Tongue (tissue), 3 donors: ENCODE measurements at places on chromosomes 1 and 21. TPM values are rescaled to one million over a fixed set of nuclear protein-coding genes. Genes with fewer than 3 reads are reported as not detected.

The DIO1 gene
- not detected for total RNA-seq

The ITLN2 gene
- total RNA-seq = not detected

The CDC14A gene
- 12.8 TPM for total RNA-seq

The RPTN gene
- total RNA-seq = not detected

The ATP6V1G3 gene
- not detected for total RNA-seq

The GSTM5 gene
- total RNA-seq = 4.4 TPM

The TMEM125 gene
- 0.92 TPM for total RNA-seq

The KRTAP22-1 gene
- not detected for total RNA-seq

The SPRR3 gene
- 58.0 TPM for total RNA-seq

The NKAIN1 gene
- 0.51 TPM for total RNA-seq

GRCh38 chr1:99534638-99534930 lies 111.3 kb upstream of the PALMD start:
- no peak for DNase-seq

DNA sequence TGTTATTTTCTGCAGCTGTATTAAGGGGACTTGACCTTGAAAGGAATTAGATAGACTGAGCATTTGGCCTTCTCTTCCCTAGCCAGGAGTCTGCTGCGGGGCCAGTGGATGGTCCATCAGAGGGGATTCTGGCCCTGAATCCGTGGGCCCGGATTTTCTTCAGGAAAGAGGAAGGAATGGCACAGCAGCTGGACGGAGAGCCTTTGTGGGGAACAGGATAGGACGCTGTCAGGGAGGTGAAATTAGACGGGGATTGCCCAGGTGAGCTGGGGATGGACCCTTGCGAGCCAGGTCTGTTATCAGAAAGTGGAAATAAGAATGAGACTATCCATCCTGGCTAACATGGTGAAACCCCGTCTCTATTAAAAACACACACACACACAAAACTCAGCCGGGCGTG lies 1.7 kb upstream of the C2CD2 start:
- no peak for DNase-seq

DNA sequence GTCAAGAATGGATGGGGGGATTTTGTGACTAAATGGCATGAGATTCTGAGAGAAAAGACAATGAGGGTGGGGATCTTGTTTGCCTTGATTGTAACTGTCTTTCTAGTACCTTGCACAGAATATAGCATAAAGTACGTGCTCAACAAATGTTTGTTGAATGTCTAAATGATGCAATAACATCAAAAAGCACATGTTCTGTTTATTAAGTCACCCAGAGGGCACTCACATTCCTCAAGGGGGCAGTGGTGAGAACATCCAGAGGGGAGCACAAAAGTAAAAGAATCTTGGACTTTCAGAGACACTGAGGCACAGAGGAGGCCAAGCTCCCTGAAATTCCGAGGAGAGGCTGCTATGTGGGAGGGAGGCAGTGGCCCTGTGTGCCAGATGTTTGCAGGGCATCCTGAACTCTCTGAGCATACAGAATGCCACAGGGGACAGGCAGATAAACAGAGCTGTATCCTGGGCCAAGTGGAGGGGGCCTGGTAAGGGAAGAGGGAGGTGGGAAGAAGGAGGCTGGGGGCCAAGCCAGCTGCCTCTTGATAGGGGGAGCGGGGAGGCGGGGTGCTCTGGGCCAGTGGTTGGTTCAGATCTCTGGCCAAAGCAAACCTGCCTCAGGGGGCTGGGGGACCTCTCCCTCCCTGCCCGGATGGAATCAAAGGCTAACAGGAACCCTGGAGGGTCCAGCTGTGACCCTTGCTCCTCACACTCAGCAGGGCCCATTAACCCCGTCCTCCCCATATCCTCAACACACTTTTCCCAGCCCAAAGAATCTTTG lies 6.5 kb upstream of the ATP1A2 start:
- DNase-seq = peak; percentile 73

DNA sequence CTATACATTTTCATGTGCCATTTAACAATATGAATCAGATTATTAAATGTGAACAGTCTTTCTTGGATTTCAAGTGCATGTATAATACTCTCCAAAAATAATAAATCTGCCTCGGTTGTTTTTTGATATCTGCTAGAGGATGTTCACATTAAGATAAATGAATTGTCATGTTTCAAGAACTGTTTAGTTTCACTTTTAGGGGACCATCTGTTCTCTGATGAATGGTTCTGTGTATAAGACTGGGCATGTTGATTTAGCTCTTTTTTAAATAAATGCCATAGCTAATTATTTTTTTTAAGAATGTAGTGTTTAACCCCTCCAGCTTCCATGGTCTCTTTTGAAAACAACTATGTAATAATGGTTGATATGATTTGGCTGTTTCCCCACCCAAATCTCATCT lies 1245.1 kb upstream of the ADGRL4 start:
- no peak for DNase-seq

- DNase-seq = no peak
Measured at GRCh38 chr1:114753143-114753542, 4.6 kb downstream of the CSDE1 start.

DNA sequence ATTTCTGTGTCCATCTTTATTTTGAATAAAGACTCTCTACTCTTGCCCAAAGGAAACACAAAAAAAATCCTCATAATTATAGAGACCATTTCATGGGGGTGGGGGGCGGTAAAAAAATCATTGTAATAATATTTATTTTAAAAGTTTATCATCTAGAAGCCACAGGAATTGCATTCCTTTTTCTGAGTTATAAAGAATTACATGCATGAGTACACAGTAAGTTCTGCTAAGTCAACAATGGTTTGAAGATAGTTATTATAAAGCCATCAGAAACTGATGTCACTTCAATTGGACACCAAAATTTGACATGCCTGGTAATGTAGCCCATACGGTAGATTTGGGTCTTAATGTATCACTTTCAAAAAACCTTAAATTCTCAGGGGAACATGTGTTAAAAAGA lies 478.1 kb upstream of the NR5A2 start:
- DNase-seq = no peak

DNA sequence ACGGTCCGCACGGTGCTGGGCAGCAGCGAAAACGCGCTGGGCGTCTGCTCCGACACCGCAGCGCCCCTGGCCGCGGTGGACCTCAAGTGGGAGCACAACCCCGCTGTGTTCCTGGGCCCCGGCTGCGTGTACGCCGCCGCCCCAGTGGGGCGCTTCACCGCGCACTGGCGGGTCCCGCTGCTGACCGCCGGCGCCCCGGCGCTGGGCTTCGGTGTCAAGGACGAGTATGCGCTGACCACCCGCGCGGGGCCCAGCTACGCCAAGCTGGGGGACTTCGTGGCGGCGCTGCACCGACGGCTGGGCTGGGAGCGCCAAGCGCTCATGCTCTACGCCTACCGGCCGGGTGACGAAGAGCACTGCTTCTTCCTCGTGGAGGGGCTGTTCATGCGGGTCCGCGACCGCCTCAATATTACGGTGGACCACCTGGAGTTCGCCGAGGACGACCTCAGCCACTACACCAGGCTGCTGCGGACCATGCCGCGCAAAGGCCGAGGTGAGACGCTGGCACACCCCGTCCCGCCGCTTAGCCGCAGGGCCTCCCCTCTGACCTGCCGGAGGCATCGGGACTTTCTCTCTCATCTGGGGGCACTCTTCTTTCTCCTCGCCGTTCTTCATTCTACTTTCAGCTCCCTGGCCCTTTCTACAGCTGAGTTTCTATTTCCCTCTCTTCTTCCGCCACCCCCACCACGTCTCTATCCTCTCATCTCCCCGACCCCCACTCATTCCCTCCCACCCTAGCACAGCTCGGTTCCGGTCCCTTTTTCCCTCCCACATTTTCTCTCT lies 1.0 kb downstream of the NPR1 start:
- no peak for DNase-seq

DNA sequence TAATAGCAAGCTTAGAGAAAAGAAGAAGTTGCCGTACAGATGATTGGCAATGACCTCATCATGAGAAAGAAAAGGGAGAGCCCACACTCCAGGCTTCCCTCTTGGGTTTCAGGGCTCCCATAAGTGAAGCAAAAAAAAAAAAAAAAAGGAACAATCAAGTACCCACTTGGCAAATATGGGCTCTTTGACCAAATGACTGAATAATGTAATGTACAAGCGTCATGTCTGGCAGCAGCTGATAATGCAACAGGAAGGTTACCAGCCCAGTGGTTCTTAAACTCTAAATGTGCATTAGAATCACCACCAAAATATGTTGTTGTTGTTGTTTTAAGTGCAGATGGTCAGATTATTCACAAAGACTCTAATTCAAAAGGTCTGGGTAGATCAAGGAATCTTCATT lies 13.5 kb downstream of the TNFSF4 start:
- DNase-seq = no peak

- no peak for DNase-seq
Measured at GRCh38 chr1:228434689-228435088, 18.0 kb upstream of the TRIM17 start.

- DNase-seq = no peak
Measured at GRCh38 chr1:200429221-200429751, 19.4 kb upstream of the ZNF281 start.

GRCh38 chr1:226652613-226653012 lies 86.5 kb downstream of the ITPKB start:
- no peak for DNase-seq

GRCh38 chr21:19807201-19807600 lies 1191.0 kb upstream of the NCAM2 start:
- no peak for DNase-seq

DNA sequence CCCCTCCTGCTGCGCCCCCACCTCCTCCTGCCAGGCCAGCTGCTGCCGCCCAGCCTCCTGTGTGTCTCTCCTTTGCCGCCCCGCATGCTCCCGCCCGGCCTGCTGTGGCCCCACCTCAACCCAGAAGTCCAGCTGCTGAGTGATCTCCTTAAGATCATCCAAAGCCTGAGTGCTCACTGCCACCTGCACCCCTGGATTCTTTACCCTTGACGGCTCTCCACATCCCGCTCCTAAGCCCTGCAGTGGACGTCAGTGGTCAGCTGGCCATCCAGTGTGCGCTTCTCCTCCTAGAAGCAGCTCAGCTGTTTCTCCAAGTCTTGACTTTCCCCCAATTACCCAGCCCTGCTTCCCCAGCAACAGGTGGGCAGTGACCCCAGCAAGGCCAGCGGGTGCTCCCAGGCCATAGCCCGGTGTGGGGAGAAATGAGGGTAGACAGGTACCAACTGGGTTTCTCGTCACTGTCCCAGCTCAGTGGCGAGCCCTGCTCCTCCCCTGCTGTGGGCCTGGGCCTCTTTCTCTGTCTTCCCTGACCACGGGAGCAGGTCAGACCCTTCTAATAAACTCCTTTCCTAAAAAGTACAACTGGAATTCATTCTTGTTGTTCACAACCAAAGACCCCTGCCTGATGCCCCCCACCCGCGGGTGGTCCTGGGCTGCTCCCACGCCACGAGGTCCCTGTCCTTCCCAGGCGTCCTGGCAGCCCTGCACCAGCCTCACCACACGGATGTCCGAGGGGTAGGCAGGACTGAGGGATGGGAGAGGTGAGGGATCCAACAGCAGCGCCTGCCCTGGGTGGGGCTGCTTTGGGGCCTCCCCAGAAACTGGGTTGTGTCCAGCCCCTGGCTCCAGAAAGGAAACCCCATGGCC lies 1.4 kb downstream of the KRTAP10-7 start:
- DNase-seq = no peak

DNA sequence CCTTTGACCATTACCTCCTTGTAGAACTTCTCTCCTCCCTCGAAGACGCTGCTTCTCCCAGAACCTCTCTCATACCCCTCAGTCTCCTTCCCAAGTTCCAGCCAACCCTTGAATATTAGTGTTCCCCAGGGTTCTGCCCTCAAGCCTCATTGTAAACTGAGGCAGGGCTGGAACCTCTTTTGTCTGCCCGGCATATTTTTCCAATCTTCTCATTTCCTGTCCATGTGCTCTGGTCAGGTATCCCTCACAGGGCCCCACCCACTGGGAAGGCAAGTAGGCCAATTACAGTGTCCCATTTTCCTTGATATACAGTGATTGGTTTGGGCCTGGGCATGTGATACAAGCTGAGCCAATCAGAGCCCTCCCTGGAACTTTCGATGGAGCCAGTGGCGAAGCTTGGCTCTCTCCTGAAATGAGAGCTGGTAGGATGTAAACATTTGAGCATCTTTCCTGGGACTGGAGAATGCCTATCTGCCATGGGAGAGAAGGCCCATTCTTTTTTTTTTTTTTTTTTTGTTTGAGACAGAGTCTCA lies 57.1 kb upstream of the ID3 start:
- no peak for DNase-seq

GRCh38 chr1:14946684-14947238 lies 206.8 kb upstream of the TMEM51 start:
- DNase-seq = peak; percentile 64

- peak; percentile 94 for DNase-seq
Measured at GRCh38 chr1:201656311-201657032, 117.5 kb downstream of the NAV1 start.

- DNase-seq = peak; percentile 84
Measured at GRCh38 chr1:145858238-145858900, 512 bp downstream of the PIAS3 start.

GRCh38 chr1:199561334-199561733 lies 466.2 kb upstream of the NR5A2 start:
- DNase-seq = no peak

- no peak for DNase-seq
Measured at GRCh38 chr1:151680826-151681225, 35.8 kb downstream of the CELF3 start.

GRCh38 chr1:244254467-244254866 lies 197.2 kb downstream of the ADSS2 start:
- DNase-seq = no peak

DNA sequence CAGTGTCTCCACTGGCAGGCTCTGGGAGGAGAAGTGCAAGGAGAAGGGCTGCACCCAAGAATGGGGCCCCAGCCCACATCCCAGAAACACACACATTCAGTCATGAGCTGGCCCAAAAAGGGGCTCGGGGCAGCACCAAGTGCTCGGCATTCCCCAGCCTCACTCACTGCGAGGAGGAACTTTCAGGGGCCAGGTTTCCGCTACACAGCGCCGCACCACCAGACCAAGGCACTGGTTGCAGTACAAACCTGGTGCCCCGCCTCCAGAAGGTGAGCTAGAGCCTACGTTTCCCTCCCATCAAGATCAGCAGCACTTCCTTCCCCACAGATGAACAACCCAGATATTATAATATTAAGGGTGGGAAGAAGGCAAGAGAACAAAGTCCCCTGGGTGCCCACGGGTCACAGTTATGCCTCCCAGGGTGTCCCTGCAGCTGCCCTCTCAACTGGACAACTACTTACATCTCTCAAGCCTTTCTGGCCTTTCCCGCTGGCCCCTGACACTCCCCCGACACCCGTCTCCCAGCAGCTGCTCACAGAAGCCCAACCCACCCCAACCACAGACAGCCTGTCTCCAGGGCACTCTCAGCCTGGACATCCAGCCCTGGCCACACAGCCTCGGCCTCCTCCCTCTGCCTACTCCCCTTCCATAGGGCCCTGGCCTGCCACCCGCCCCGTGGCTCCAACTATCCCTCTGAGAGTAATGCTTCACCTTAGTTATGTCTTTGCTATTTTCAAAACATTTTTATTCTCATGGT lies 3.8 kb downstream of the PBXIP1 start:
- DNase-seq = peak; percentile 50

DNA sequence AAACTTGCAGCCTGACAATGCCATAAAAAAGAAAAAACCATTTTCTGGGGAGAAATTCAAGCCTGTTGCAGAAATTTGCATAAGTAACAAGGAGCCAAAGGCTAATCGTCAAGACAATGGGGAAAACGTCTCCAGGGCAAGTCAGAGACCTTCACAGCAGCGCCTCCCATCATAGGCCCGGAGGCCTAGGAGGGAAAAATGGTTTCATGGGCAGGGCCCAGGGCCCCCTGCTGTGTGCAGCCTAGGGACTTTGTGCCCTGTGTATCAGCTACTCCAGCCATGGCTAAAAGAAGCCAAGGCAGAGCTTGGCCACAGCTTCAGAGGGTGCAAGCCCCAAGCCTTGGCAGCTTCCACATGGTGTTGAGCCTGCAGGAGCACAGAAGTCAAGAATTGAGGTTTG lies 369.5 kb downstream of the NTNG1 start:
- DNase-seq = no peak
